ENCODE measurements at places on chromosomes 5 and 9.

- peak; percentile 27 for DNase-seq
Measured at GRCh38 chr9:83312537-83312936, 225.7 kb downstream of the FRMD3 start.

DNA sequence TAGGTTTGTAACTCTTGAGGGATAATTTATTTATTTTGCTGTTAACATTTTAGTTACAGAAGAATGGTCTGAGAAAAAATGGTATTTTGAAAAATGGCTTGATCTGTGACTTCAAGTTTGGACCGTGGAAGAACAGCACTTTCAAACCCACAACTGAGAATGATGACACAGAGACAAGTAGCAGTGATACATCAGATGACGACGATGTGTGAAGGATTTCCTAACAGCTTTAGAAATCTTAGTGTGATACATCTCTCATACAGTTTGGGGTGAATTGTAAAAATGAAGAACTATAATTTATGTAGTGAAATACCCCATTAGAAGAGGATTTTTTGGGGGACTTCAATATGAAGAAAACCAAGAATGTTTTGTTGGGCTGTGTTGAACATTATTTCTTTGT, 88.7 kb downstream of the GPBP1 start:
- DNase-seq: no peak

DNA sequence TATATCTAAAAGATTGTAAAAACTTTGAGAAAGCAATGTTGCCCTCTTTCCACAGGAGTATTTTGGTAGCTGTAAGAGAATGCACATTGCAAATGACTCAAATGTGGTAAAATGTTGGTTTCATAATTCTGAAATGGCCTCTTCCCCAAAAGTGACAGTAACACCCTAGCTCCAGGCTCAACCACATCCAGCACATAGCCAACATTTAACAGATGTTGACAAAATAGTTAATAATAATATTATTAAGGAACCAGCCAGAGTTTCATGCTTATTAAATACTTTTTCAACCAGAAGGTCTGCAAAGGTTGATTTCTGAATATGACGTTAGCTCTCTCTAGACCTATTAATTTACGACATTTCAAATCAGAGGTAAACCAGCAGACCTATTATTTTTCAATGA, 1.3 kb downstream of the ANXA1 start:
- no peak for DNase-seq

- no peak for DNase-seq
Measured at GRCh38 chr9:116816484-116816883, 129.4 kb downstream of the TRIM32 start.

DNA sequence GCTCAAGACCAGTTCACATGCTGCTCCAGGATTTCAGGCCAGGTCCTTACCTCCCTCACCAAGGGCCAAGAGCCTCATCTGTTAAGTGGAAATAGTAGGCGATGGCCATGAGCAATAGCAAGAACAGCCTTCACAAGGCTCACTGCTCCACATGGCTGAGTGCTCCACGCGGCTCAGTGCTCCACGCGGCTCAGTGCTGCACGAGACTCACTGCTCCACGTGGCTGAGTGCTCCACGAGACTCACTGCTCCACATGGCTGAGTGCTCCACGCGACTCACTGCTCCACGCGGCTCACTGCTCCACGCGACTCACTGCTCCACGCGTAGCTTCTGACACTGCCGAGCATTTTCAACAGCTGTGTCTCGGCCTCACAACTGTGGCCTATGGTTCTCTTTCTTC, 36.4 kb upstream of the ADAMTS2 start:
- no peak for DNase-seq

- no peak for DNase-seq
Measured at GRCh38 chr9:128762671-128763449, 8.9 kb downstream of the ZER1 start.

DNA sequence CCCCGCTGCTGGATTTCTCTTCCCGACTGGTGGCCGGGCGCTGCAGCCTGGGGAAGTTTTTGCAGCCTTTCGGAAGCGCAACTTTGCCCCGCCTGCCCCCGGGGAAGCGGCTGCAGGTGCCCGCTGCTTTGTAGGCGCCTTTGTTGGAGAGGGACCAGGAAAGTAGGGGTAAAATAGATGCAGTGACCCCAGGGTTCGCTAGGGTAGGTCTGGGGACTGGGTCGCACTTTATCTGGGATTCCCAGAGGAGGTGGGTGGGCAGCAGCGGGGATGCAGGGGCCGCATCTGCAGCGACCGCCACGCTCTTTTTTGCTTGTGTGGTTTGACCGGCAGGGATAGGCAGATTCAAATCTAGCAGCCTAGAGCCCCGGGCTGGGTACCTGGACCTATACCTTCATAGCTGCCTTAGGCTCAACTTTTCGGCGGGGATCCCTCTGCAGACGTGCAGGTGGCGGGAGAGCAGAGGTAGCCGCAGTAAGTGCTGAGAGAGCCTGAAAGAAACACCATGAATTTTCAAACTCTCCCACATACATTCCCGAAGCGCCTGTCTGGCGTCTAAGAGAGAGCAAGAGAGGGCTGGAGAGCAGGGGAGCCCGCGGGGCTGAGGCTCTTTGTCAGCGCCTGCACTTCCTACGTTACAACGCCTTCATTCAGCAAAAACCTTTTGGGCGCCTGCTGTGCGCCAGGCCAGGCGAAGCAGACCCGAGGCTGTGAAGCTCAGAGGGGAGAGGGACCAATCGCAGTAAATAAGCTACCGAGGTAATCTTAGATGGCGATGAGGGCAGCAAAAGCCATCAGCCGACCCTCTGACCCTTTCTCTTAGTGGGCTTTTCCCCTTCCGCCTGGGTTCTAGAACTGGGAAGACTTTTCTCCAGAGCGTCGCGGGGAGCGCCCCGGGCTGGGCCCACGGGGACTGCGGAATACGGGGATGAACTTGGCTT, 642 bp downstream of the SV2C start:
- DNase-seq: no peak

GRCh38 chr5:68482199-68482598, 266.6 kb downstream of the PIK3R1 start:
- DNase-seq: no peak

Data from NCI-H526 treated with DMSO at 0.1 percent for 48 hours (cell line).